Glutamatergic neuron (in vitro differentiated cells): ENCODE measurements at places on chromosomes 12 and 14.

DNA sequence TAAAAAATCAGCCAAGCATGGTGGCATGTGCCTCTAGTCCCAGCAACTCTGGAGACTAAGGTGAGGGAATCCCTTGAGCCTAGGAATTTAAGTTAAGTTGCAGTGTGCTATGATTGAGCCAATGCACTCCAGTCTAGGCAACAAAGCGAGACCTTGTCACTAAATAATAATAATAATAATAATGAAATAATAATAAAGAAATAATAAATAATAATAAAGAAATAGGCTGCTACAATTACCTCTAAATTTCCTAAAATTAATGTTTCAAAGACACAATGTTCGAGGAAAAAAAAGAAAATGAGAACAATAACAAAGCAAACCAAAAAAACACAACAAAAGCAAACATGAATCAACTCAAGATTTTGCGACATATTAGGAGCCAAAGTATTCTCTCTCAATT, 29.7 kb downstream of the RALGAPA1 start:
- DNase-seq, result no peak
- peaks cover 5% of the 10 kb centered on the region for H3K36me3 ChIP-seq
- no peaks in the 10 kb centered on the region for H3K4me1 ChIP-seq
- H3K4me3 ChIP-seq, result no peak overlapping the region
- H3K27me3 ChIP-seq, result no peaks in the 10 kb centered on the region
- no peak overlapping the region for H3K27ac ChIP-seq

- no peaks in the 10 kb centered on the region for H3K4me1 ChIP-seq
- no peak overlapping the region for H3K4me3 ChIP-seq
- no peak for DNase-seq
- H3K36me3 ChIP-seq, result no peaks in the 10 kb centered on the region
- no peaks in the 10 kb centered on the region for H3K27me3 ChIP-seq
Measured at GRCh38 chr14:31400031-31400638, 20.2 kb downstream of the HEATR5A start.

- no peak overlapping the region for H3K27ac ChIP-seq
- no peaks in the 10 kb centered on the region for H3K27me3 ChIP-seq
- no peak overlapping the region for H3K4me3 ChIP-seq
- peaks cover 6% of the 10 kb centered on the region for H3K4me1 ChIP-seq
- DNase-seq, result no peak
Measured at GRCh38 chr12:73486256-73486655, 1051.4 kb upstream of the ATXN7L3B start.

- peaks cover 6% of the 10 kb centered on the region for H3K27me3 ChIP-seq
- H3K4me3 ChIP-seq, result no peak overlapping the region
- peaks cover 5% of the 10 kb centered on the region for H3K36me3 ChIP-seq
Measured at GRCh38 chr12:46546634-46547273, 174.2 kb upstream of the SLC38A2 start.

DNA sequence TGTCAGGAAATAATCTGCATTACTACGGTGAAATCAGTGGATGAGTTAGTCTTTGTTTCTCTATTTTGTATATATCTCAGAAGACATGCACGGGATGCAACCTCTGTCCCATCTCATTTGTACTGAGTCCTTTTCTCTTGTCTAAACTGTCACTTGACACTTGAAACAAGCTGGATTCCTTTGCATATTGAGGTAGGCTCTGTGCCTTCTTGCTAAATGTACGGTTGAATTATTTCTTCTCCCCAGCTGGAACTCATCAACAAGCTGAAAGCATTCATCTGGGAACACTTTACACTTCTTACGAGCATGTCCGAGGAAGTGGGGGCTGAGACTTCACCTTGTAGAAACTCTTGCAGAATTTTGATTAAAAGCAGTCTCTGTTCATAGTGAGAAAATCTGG, 119.5 kb downstream of the VEZT start:
- peak overlapping the region; percentile 14 for H3K27ac ChIP-seq
- H3K36me3 ChIP-seq, result no peaks in the 10 kb centered on the region
- DNase-seq, result no peak
- no peak overlapping the region for H3K4me3 ChIP-seq
- H3K27me3 ChIP-seq, result no peaks in the 10 kb centered on the region

GRCh38 chr14:67883717-67884116, 64.1 kb downstream of the RAD51B start:
- no peaks in the 10 kb centered on the region for H3K36me3 ChIP-seq
- no peaks in the 10 kb centered on the region for H3K27me3 ChIP-seq

DNA sequence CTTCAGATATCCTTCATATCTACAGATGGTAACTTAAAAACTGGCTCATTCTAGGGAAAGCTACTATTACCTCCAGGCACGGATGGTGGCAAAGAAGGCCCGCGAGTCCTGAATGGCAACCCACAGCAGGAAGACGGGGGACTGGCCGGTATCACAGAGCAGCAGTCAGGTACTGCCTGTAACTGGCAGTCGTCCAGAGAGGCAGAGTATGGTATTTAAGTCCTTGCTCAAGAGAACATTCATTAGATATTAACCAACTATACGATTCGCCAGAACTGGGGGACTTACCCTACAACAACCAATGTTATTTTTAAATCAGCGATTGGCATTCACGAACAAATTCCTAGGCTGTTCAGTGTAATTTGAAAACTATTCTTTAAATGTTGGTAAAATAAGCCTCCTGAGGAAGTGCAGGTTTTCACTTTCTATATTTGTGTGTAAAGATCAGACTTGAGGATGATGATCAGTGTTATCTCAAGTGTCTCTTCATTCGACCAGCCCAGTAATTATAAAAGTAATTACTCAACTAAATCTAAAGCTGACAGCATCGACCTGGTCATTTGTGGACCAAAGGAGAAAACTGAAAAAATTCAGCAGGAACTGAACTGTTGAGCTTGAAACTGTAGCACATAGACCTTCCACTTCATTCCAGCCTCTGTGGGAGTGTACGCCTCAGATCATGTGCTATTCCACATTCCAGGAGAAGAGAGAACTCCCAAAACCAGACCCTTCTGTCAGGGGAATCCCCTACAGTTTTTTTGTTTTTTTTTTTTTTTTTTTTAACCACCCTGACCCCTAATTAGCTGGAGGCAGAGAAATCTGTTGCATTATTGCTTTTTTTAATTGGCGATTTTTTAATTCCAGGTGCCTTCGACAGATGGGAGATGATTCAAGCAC, 75.6 kb downstream of the ESR2 start:
- no peak for DNase-seq
- no peaks in the 10 kb centered on the region for H3K27me3 ChIP-seq
- no peak overlapping the region for H3K4me3 ChIP-seq
- no peak overlapping the region for H3K27ac ChIP-seq

DNA sequence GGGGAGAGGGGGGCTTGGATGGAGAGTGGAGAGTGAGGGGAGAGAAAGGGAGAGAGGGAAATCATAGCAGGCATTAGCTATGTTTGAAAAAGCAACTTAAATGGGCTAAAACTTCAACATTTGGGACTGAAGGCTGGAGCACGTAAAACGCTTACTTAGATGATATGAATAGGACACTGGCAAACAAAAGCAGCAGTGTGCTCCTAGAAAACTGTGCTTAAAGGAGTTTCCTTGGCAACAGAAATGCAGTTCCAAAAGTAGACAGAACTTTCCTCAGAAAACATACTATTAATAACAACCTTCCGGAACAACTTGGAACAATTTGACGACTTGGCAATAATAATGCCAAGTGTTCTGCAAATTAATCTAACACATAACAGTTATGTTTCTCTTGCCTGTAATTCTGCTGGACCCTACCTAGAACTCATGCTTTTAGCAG, 235.5 kb upstream of the NPAS3 start:
- no peaks in the 10 kb centered on the region for H3K36me3 ChIP-seq
- peaks cover 1% of the 10 kb centered on the region for H3K27me3 ChIP-seq
- H3K27ac ChIP-seq, result no peak overlapping the region
- no peak overlapping the region for H3K4me3 ChIP-seq
- H3K4me1 ChIP-seq, result peaks cover 2% of the 10 kb centered on the region
- DNase-seq, result no peak

DNA sequence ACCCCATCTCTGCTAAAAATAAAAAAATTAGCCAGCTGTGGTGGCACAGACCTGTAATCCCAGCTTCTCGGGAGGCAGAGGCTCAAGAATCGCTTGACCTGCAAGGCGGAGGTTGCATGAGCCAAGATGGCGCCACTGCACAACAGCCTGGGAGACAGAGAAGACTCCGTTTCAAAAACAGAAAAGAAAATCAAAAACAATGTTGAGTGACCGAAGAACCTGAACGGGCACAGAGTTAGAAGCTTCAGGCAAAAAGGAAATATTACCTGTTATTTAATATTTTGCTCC, 3.5 kb downstream of the GLT1D1 start:
- peaks cover 8% of the 10 kb centered on the region for H3K27me3 ChIP-seq
- peaks cover 10% of the 10 kb centered on the region for H3K36me3 ChIP-seq

DNA sequence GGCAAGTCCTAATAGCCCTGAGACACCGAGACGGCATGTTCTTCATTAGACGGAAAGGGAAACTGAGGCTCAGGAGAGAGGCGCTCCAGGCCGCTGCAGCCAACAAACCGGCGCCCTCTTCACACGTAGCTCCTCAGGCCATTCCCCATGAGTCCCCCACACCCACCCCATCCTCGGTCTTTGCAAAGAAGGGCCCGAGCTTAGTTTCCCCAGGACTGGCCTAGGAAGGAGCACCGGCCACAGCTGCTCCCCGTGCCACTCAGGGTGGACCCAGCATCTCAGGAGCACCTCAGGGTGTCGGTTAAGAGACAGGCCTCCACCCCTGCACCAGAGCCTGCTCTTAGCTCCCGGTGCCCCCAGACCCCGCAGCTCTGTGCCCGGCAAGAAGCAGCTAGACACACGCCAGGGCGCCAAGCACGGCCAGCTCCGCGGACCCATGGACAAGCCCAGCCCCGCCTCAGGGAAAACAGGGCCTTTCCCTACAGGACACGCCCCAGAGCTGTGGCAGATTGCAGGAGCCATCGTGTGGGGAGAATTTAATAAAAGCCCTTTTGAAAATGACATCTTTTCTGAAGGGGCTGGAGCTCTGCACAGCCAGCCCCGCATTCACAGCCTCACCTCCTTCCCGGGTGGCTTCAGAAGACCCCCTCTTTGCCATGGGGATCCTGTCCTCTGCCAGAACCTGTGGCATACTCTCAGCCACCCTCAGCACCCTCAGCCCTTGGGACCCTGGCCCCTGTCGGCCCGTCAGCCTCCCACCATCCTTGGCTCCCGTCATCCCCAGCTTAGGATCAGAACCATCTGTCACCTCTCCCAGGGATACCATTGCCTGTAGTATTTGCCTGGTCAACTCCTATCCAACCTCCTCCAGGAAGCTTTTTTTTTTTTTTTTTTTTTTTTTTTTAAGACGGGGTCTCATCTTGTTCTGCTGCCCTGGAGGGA, 59.7 kb downstream of the LGMN start:
- no peak for DNase-seq
- H3K4me3 ChIP-seq, result no peak overlapping the region
- no peaks in the 10 kb centered on the region for H3K36me3 ChIP-seq

DNA sequence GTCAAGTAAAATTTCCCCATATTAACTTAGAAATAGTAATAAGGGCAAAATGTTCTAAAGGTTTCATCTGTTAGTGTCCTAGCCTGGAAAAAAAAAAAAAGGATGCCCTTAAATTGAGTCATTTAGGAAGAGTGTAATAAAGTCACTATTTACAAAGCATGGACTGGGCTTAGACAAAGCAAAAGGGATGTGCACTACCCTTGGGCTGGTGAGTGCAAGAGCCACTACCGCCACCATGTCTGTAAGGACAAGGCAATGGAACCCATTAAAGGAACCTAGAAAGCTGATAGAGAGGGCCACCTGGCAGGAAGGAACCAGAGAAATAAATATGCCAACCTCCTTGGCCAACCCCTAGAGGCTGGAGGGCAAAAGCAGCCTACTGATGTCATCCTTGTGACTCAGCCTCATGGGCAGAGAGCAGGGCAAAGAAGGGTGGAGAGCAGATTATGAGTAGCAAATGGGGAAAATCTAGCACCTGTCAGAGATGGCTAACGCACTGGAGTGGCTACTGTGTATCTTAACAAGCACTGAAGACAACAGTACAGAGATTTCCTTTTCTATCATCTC, 59.5 kb upstream of the FUT8 start:
- H3K36me3 ChIP-seq, result no peaks in the 10 kb centered on the region
- H3K27me3 ChIP-seq, result no peaks in the 10 kb centered on the region
- no peaks in the 10 kb centered on the region for H3K4me1 ChIP-seq
- no peak for DNase-seq
- H3K27ac ChIP-seq, result no peak overlapping the region
- no peak overlapping the region for H3K4me3 ChIP-seq

DNA sequence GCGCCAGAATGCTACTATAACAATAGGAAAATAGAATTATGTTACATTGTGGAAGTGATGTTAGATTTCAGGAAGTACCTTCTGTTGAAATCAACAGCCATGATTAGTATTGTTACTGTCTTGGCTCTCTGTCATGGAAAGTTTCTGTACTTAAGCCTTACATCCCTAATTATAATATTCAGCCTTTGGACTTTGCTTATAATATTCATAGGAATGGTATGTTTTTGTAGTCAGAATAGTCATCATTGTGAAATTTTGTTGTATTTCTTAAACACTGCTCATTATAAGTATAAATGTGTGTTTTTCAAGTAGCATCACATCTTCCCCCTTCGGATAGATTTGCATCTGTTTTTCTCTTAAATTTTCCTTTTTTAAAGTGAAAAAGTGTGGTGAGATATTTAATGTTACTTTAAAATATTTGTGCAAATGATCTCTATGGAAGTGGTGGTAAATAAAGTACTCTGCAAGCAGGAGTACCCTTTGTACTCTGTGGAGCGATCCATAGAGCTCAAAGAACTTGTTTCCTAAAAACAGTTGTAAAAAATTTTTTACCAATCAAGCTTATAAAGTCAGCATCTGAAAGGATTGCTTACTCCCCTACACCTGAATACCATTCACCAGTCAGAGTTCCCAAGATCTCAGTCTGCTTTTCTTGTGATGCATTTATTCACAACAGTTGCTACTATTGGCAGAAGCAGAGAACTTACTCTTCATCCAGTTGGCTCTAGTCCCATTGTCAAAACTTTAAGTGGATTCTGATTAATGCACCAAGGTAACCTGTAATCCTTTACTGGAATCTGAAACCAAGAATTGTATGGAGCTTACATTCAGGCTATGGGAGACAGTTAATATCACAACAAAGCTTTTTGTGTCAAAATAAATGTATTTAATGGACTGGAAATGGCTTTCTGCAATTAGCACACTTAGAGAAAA, 87.8 kb downstream of the RIC8B start:
- no peaks in the 10 kb centered on the region for H3K36me3 ChIP-seq
- DNase-seq, result no peak
- peaks cover 23% of the 10 kb centered on the region for H3K4me1 ChIP-seq
- H3K4me3 ChIP-seq, result no peak overlapping the region
